ENCODE measurements at places on chromosomes 1 and 21. TPM values are rescaled to one million over a fixed set of nuclear protein-coding genes. Genes with fewer than 3 reads are reported as not detected.

Gene MRPL24
- total RNA-seq: 29.1 TPM

Gene LGR6
- total RNA-seq: not detected

Gene F3
- total RNA-seq: 0.65 TPM

Gene LRRC8B
- 5.2 TPM for total RNA-seq

Gene TFF2
- total RNA-seq: not detected

Gene PTPN22
- under 0.01 TPM for total RNA-seq

Gene PYHIN1
- total RNA-seq: not detected

Gene KLF17
- not detected for total RNA-seq
